ENCODE measurements at places on chromosomes 11 and 22.

DNA sequence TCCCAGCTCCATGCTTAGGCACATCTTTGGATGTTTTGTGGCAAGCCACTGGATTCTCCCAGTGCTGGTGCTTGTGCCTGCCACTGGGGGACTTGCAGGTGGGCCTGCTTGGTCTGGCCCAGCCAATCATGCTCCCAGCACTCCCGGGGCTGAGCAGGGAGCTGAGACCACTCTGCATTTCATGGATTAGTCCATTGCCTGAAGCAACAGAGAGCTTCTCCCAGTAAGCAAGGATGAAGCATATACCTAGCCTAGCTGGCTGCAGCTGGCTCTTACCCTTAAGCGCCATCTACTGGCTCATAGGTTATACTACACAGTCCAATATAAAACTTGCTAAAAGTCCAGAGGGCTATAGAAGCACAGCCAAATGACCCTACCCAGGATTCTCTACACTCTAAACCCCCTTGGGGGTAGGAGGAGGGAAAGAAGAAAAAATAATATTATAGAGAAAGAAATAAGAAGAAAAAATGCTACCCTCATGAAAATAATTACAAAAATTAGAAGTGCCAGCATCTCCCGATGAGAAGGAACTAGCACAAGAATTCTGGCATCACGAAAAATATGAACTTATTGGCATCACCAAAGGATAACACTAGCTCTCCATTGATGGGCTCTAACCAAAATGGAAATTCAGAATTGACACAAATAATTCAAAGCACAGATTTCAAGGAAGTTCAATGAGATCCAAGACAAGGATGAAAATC is 275.3 kb downstream of the C11orf87 start:
- no peak overlapping the region for H3K4me3 ChIP-seq
- H3K27me3 ChIP-seq, result no peaks in the 10 kb centered on the region
- DNase-seq, result no peak
- H3K4me1 ChIP-seq, result no peaks in the 10 kb centered on the region
- no peaks in the 10 kb centered on the region for H3K36me3 ChIP-seq

- no peak for DNase-seq
- H3K4me3 ChIP-seq, result no peak overlapping the region
- H3K27me3 ChIP-seq, result peaks cover 25% of the 10 kb centered on the region
- H3K36me3 ChIP-seq, result no peaks in the 10 kb centered on the region
- no peaks in the 10 kb centered on the region for H3K4me1 ChIP-seq
Measured at GRCh38 chr11:69014898-69015549, 2.0 kb upstream of the MRGPRF start.

DNA sequence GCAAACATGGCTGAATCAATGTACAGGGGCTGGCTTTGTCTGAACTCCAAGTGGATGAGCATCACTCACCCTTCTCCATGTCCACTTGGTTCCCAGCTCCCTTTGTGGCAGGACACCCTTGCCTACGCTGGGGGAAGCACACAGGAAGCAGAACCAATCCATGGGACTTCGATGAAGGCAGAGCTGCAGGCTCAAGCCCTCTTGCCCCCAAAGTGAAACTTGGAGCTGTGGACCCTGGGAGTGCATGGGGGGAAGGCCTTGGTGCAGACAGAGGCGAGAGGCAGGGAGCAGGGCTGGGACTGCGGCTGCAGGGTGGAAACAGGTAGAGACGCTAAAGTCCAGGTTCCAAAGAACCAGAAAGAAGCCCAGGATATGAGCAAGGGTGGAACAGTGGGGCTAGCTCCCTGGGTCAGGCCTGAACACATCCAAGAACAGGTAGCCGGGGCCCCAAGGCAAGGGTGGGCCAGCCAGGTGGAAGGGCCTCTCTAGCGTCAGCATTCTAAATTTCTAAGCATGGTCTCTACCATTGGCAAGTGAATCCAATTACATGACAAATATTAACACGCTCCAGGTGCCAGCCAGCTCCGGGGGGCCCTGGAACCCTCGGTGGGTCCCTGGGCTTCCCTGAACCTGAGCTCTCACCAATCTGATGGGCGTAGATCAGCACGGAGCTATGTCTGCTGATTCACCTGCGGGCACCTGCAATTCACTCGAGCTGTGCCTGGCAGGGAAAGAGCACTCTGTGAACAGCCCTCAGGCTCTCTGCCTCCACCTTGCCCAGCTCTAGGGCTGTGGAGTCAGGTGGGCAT is 532.8 kb downstream of the BRD1 start:
- H3K27me3 ChIP-seq, result no peaks in the 10 kb centered on the region
- H3K4me1 ChIP-seq, result no peaks in the 10 kb centered on the region
- H3K27ac ChIP-seq, result no peak overlapping the region
- no peak overlapping the region for H3K4me3 ChIP-seq

DNA sequence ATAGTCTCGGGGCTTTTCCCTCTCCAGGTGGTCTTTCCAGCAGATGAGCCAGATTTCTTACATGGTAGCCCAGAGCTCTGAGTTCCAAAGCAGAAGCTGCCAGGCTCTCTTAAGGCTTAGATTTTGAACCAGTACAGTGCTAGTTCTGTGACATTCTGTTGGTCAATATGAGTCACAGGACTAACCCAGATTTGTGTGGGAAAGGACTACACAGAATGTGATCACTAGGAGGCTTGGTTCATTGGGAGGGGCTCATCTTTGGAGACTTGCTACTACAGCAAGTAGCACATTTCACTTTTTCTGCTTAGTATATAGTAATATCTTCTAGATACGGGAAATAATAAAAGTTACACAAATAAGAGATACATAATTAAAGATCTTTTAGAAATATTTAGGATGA is 24.1 kb downstream of the RNF214 start:
- peaks cover 3% of the 10 kb centered on the region for H3K4me1 ChIP-seq
- H3K27ac ChIP-seq, result no peak overlapping the region
- H3K36me3 ChIP-seq, result peaks cover 16% of the 10 kb centered on the region
- no peaks in the 10 kb centered on the region for H3K27me3 ChIP-seq
- H3K4me3 ChIP-seq, result no peak overlapping the region

GRCh38 chr11:74980634-74981033 is 8.1 kb upstream of the NEU3 start:
- DNase-seq, result no peak
- H3K4me3 ChIP-seq, result no peak overlapping the region
- peaks cover 26% of the 10 kb centered on the region for H3K36me3 ChIP-seq
- H3K27me3 ChIP-seq, result no peaks in the 10 kb centered on the region

GRCh38 chr11:38282718-38283117 is 1684.7 kb upstream of the RAG2 start:
- no peaks in the 10 kb centered on the region for H3K4me1 ChIP-seq
- H3K4me3 ChIP-seq, result no peak overlapping the region
- DNase-seq, result no peak
- no peaks in the 10 kb centered on the region for H3K27me3 ChIP-seq
- no peaks in the 10 kb centered on the region for H3K36me3 ChIP-seq
- H3K27ac ChIP-seq, result no peak overlapping the region

- DNase-seq, result no peak
- H3K36me3 ChIP-seq, result peaks cover 23% of the 10 kb centered on the region
- peaks cover 15% of the 10 kb centered on the region for H3K4me1 ChIP-seq
- H3K4me3 ChIP-seq, result no peak overlapping the region
- H3K27ac ChIP-seq, result no peak overlapping the region
- no peaks in the 10 kb centered on the region for H3K27me3 ChIP-seq
Measured at GRCh38 chr11:57732661-57733060, 8.6 kb upstream of the SELENOH start.
